ENCODE measurements at places on chromosomes 1 and 21.
A peak's percentile ranks its signal among the peaks of the same experiment; 100 is the strongest.

DNA sequence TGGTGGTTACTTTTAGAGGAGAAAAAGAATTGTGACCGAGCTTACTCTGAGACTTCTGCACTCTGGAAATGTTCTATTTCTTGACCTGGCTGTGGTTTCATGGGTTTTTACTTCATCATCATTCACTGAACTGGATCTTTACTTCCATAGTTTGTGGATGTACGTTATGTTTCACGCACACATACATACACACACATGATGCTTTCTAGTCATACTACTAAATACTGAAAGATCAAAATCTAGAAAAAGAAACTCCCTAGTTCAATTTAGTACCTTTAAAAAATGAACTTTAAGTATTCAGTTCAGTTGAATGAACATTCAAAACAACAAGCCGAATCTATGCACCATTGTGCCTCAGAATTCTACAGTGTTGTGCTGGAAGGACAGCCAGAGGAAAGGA, 65.0 kb downstream of the TEX35 start:
- no peak for DNase-seq

GRCh38 chr1:51268634-51269033, 32.6 kb downstream of the RNF11 start:
- DNase-seq: no peak

- no peak for DNase-seq
Observed at GRCh38 chr1:219265026-219265515, 91.4 kb downstream of the LYPLAL1 start.

DNA sequence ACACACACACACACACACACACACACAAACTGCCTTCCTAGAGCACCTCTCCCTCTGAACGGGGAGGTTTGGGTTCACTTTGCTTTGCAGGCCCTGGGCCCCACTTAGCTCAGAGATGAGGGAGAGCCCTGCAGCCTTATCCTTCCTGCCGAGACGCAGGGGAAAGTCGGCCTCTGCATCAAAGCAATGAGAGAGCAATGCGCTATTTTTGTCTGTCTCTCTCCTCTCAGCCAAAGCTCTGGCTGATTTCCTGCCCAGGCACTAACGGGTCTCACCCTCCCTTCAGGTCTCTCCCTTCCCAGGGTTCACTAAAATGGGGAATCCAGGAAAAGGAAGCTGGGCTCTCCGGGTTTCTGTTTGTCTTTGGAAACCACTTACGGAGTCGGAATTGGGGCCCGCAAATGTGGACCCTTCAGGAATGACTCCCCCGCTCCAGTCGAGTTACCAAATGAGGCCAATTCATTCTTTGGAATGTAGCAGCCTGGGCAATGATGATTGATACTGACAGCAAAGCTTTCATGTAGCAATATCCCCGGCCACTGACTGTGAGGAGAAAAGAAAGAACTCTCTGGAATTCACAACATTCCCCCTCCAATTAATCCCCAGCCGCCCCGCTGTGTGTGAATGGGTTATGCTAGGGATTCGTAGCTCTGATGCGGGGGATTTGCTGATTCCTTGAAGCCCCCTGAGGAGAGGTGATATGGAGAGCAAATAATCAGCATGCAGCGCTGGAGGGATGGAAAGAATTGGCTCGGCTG, 61.5 kb upstream of the WLS start:
- DNase-seq: peak; percentile 43

- no peak for DNase-seq
Observed at GRCh38 chr1:53153752-53154151, 11.3 kb upstream of the SLC1A7 start.

- DNase-seq: no peak
Observed at GRCh38 chr1:61887076-61887867, 145.0 kb downstream of the PATJ start.

DNA sequence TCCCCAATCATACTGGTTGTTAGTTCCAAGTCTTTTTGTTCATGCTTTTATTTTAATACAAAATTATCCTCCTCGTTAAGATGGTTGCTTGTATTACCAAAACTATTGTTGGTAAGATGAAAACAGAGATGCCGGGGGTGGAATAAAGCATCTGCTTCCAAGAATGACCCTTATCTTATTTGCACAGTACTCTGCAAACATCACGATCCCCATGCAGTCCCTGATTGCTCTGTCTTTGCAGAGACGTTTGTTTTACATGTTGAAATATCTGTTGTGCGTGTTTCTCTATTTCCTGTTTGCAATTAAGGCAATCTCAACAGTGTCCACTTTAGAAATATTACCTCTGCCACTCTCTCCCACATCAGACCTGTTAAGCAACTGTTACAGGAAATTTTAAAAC, 141.3 kb upstream of the NCAM2 start:
- no peak for DNase-seq

- no peak for DNase-seq
Observed at GRCh38 chr21:42542196-42542595, 28.5 kb downstream of the SLC37A1 start.

GRCh38 chr1:81869307-81869706, 68.6 kb downstream of the ADGRL2 start:
- no peak for DNase-seq

DNA sequence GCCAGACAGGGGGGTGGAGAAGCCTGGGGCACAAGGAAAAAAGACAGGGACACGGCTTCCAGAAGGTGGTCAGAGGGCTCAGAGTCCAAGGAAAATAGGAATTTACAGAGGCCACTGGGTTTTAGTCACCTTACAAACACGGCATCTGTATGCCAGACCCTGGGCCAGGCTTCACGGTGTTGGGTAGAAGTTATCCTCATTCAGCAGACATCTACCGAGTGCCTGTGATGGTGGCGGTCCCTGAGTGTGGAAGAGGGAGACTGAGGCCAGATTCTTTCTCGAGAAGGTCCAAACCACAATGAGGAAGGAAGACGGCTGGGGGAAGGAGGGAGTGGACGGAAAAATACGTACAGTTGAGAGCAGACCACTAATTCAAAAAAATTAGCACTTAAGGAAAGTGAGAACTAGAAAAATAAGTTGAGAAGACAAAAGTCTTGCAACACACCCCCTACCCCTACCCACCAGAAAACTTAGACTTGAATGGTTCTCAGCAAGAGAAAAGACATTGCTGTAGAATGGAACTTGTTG, 864 bp upstream of the BTG2 start:
- DNase-seq: no peak

DNA sequence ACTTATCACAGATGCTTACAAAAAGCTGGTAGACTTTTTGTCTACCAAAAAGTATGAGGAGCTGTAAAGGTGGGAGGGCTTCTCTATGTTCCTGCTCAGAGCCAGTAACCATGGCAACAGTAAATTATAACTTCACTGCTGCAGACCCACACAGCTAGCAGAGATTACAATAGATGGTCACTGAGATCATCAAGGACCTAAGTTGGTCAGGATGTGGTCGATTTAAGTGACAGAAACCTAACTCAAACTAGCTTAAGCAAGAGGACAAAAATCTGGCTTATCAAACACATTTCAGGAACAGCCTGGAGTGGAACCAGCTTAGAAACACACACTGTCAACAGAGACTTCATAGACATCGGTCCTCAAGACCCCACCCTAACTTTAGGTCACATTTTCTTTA, 113.4 kb upstream of the ATP1A1 start:
- no peak for DNase-seq

DNA sequence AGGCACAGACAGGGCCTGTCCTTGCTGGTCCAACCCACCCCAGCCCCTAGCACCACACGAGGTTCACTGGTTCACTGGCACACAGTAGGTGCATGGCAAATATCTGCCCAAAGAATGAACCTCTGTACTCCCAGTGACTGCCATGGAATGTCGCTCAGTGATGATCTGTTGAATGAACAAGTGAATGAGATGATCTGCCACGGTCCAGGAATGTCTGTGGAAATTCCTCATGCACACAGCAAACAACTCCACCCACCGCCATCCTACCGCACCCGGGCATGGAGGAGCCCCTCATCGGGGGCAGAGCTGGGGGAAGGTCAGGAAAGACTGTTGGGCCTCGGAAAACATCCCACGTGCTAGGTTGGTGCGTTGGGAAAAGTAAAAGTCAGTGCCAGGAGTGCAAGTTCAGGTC, 1.7 kb downstream of the HSPG2 start:
- no peak for DNase-seq

DNA sequence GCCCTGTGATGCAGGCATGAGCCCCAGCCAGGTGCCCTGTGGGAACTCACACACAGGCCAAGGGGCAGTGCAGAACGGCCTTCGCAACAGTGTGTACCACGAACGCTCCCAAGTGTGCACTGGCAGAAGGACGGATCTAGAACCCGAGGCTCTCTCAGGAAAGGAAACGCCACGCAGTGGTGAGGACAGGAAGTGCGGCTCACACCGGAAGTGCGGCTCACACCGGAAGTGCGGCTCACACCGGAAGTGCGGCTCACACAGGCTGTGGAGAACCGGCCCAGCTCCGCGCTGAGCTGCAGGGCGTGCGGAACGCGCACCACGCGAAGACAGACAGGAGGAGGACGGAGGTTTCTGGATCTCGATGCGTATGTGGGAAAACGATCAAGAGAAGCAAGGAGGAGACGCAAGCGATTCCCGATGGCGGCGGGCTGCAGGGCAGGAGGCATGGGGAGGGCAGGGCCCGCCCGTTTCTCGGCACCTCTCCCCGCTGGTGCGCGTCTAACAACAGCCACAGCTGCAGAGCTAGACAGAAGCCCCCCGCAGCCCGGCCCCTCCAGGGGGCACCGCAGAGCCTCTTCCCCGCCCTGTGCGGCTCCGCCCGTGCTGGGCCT, 35.9 kb upstream of the TMEM52 start:
- peak; percentile 31 for DNase-seq

DNA sequence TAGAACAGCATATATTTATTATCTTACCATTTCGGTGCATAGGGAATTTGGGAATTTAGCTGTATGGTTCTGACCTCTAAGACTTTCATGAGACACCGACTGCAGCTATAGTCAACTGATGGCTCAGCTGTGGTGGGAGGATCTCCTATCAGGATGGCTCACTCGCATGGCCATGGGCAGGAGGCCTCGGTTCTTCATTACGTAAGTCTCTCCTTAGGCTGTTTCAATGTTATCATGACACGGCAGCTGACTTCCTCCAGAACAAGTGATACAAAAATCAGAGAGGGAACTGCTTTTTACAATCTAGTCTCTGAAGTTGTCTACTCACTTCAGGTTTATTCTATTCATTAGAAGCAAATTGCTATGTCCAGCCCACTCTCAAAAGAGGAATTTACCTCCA, 13.3 kb upstream of the CAPN8 start:
- DNase-seq: no peak

DNA sequence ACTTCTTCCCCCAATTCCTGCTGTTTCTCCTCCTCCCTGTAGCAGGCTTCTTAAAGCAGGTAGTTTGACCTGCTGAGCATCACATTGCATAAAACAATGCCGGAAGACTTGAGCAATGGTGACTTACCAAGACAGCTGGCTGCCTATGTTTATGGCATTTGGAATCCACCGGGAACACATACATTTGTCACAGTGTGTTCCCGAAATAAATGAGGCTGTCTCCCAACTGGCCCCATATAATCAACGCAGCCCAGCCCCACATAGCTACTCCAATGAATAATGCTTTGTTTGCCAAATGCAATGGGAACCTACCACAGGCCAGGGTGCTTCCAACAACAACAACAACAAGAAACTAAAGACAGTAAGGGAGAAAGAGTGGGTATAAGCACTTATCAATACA, 186.1 kb upstream of the MAP1LC3C start:
- DNase-seq: no peak

DNA sequence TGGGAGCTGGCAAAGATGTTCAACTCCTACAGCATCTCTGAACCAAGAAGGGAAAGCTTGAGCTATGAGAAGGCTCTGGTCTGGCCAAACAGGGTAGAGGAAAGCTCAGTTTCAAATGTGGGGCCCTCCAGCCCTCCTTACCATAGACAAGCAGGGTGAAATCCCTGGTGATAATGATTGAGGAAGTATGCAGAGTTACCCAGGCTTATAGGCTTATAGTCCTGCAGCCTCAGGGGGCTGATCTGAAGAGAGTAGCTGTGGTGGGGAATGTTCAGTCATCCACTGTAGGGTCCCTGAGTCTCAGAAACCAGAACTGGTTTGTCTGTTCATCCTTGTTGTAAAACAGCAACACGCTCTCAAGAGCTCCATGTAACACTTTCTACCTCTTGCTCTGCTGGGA, 19.8 kb upstream of the LY9 start:
- DNase-seq: no peak

DNA sequence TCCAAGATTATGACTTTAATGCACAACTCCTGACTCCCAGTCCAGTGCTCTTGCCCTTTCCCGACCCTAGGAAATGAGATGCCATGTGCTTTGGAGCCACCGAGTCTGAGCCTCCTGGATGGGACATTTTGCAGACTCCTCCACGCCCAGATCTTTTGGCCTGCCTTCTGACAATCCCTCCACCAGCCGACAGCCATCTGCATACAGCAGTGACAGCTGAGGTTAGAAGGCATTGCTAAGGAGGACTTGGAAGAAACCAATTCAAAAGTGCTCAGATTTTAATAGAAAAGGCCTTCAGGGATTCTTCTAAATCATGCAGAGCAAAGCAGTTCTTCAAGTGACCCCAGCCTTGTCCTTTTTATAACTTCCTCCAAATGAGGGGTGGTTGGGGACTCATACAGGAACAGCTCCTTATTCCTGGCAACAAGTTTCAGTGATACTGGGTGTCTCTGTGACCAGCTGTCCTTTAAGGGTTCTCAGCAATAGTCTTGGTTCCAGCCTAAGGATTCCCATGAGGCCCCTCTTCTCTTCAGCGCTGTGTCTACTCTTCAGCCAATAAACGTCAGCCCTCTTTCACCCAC, 369.3 kb downstream of the PBX1 start:
- no peak for DNase-seq

DNA sequence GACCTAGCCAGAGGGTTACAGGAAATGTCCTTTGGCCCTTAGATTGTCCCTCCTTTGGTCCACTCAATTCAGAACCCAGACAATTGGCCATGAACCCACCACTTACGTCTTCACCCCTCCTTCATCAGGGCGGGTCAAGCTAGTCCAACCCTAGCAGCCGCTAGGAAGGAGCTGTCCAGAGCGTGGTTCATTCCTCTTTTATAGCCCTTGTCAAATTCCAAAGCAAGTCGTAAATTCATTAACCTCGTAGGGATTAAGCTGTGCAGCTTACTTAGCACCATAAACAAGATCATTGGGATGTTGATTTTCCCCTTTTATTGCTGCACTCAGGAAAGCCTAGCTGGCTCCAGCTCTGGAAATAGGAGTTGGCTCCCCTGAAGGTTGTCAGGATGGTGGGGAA, 90.1 kb downstream of the TMEM53 start:
- DNase-seq: no peak

DNA sequence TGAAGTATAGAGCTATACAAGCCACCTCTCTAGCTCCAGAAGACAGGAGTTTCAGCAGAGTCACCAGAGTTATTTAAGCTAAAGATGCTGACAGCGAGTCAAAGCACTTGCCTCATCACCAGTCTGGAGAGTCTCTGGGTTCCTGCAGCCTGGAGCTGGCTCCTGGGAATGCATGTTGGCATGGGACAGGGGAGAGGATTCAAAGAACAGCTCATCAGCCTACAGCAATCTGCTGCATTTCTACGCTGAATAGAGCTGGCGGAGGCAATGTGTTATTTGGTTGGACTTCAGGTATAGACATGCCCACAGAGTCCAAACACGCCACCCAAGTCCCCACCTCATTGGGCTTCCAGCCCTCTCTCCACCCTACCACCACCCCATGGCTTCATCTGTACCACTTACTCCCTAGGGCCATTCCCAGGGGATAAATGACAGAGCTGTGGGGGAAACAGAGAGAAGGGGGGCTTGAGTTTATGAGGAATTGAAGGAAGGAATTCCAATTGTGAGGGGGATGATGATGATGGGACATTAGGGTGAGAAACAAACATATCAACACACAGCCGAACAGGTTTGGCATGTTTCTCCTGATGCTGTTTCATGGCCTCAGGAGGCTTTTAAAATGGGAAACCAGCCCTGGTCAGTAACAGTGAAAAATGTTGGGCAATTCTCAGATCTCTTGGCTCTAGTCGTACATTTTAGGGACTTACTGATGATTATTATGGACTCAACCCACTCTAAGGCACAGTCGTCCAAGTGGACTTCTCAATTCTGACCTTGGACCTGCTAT, 58.4 kb downstream of the PLEKHA6 start:
- no peak for DNase-seq
